Thoracic aorta (tissue), 2 donors: ENCODE measurements at places on chromosomes 4 and X. TPM values are rescaled to one million over a fixed set of nuclear protein-coding genes. Genes with fewer than 3 reads are reported as not detected.

DNA sequence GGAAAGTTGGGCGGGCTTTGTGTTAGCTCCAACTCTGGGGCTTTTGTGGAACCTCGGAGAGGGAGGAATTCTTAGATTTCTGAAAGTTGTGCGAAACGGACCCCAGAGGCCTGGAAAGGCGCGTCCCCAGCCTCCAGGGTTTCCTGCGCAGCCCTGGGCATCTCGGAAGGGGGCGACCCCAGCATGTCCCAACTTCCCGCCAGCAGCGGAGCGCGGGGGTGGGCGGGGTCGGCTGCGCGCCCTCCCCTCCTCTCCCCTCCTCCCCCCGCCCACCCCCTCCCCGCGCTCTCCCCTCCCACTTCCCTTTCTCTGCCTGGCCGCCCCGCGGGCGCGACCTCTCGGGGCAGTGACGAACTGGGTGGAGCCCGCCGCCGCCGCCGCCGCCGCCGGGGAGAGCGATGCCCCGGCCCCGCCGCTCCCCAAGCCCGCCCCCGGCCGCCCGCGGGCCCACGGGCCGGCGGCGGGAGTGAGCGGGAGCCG lies 16.8 kb downstream of the PTTG2 start:
- DNase-seq = peak; percentile 45

DNA sequence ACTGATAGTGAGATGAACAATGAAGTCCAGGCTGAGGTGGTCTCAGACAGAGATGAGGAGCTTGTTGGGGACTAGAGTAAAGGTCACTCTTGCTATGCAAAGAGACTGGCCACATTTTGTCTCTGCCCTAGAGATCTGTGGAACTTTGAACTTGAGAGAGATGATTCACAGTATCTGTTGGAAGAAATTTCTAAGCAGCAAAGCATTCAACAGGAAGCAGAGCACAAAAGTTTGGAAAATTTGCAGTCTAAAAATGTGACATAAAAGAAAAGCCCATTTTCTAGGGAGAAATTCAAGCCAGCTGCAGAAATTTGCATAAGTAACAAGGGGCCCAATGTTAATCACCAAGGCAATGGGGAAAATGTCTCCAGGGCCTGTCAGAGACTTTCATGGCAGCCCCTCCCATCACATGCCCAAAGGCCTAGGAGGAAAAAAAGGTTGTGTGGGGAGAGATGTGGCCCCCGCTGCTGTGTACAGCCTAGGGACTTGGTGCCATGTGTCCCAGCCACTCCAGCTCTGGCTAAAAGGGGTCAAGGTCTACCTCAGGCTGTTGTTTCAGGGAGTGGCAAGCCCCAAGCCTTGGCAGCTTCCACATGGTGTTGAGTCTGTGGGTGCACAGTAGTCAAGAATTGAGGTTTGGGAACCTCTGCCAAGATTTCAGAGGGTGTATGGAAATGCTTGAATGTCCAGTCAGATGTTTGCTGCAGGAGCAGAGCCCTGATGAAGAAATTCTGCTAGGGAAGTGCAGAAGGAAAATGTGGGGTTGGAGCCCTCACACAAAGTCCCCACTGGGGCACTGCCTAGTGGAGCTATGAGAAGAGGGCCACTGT lies 262.8 kb downstream of the DKK2 start:
- no peak for DNase-seq

DNA sequence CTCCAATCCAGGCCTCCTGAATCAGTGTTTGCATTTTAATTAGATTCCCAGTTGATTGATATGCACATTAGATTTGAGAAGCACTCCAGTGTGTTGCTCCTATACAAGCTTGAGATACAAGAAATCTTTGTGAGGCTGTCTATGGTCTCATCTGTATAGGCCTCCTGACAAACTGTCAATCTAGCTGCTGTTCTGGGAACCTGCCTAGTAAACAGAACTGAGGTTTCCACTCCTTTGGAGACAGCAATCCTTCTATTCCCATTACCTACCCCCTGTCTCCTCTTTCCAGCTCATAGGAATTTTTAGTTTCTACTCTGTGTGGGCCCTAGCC lies 306.1 kb upstream of the EMCN start:
- no peak for DNase-seq

DNA sequence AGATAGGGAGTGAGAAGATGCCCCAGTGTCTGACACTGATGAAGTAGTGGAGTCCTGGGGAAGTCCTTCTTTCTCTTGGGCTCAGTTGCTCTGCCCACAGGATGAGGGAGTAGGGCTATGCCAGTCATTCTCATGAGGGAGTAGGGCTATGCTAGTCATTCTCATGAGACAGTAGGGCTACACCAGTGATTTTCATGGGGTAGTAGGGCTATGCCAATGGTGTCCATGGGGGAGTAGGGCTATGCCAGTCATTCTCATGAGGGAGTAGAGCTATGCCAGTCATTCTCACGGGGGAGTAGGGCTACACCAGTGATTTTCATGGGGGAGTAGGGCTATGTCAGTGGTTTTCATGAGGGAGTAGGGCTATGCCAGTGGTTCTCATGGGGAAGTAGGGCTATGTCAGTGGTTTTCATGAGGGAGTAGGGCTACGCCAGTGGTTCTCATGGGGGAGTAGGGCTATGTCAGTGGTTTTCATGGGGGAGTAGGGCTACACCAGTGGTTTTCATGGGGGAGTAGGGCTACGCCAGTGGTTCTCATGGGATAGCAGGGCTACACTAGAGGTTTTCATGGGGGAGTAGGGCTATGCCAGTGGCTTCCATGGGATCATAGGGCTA lies 43.3 kb upstream of the SOD3 start:
- DNase-seq = no peak

GRCh38 chr4:40811956-40812355 lies 62.2 kb downstream of the NSUN7 start:
- no peak for DNase-seq

DNA sequence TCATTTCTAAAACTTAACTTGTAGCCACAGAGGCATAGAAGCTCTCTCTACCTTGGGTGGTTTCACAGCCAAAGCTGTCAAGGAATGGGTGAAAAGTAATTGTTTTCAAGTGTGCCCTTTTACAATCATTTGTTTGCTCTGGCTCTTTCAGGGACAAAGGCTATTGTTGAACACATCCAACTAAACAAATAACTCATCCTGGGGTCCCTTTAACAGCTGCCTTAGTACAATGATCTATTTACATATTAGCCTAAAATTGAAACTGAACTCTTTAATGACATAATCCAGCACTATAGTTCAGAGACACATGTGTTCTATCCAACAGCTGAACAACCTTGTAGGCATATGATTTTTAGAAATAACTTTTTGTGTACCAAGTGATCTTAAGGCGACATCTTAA lies 3.7 kb downstream of the HHIP start:
- DNase-seq = no peak

DNA sequence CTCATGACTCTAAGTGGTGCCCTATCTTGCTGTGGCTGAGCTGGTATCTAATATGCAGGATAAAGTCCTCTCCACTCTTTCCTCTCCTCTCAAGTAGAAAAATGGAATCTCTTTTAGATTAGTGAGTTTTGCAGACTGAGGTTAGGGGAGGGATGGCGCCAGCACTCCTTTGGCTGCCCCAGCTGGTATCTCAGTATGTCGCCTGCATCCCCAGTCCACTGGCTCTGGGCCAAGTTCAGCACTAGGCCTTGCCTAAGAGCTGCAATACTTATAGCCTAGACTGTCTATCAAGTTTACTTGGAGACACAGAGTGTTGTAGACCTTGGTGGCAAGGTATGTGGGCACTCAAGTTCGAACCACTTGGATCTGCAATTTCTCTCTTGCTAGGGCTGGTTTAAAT lies 351.3 kb downstream of the NAP1L3 start:
- no peak for DNase-seq

DNA sequence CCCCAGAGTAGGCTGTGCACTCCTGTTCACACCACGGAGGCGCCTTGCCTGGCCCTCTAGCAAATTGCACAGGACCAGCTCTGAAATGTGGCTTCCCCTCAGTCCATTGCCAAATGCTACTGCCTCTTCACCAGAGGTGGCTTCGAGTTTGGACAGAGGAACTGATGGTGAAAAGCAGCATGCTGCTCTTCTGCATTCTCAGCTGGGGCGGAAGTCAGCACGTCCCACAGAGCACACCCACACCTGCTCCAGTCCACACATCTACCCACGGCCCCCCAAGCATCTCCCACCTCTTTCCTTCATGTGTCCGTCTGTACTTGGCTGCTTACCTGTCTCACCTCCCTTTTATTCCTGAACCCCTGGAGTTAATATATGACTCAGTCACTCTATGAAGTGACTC lies 43.5 kb downstream of the LRP2BP start:
- no peak for DNase-seq

DNA sequence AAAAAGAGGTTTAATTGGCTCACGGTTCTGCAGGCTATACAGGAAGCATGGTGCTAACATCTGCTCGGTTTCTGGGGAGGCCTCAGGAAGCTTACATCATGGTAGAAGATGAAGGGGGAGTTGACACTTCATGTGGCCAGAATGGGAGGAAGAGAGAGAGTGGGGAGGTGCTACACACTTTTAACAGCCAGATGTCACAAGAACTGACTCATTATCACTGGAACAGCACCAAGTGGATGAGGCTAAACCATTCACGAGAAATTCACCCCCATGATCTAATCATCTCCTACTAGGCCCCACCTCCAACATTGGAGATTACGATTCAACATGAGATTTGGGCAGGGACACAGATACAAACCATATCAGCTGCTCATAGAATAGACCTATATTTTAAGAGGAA lies 255.8 kb downstream of the OPHN1 start:
- DNase-seq = no peak

DNA sequence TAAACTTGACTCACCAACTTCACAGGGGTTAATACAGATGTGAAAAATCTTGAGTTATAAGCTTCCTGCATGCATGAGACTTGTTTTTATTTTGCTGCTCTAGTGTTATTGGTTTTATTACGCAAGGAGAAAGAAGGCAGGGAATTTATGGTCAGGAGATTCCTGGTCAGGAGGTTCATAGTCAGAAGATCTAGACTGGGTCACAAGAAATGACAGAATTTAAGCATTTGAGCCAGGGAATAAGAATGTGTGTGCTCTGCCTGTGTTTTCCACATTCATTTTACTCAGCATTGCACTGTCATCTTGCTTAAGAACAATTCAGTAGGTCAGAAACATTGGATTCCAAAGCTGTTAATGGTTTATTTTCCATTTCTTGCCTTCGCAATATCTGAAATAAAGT lies 2522.1 kb downstream of the ARAP2 start:
- DNase-seq = no peak

DNA sequence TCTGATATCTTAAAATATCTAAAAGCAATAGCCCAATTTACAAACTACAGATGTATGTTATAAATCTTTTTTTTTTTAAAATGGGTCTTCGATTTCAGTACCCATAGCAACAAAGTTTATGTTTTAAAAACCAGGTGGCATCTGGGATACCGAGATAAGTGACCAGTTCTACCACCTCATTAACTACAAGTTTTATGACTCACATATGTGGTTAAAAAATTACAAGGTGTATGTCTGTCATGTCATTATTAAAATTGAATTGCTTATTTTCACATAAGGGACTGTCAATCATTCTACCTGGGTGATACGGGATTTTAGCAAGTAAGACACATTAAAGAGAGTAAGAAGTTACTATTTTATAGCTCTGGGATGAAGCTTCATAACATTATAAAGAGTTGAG lies 192.0 kb upstream of the ETNPPL start:
- DNase-seq = no peak

DNA sequence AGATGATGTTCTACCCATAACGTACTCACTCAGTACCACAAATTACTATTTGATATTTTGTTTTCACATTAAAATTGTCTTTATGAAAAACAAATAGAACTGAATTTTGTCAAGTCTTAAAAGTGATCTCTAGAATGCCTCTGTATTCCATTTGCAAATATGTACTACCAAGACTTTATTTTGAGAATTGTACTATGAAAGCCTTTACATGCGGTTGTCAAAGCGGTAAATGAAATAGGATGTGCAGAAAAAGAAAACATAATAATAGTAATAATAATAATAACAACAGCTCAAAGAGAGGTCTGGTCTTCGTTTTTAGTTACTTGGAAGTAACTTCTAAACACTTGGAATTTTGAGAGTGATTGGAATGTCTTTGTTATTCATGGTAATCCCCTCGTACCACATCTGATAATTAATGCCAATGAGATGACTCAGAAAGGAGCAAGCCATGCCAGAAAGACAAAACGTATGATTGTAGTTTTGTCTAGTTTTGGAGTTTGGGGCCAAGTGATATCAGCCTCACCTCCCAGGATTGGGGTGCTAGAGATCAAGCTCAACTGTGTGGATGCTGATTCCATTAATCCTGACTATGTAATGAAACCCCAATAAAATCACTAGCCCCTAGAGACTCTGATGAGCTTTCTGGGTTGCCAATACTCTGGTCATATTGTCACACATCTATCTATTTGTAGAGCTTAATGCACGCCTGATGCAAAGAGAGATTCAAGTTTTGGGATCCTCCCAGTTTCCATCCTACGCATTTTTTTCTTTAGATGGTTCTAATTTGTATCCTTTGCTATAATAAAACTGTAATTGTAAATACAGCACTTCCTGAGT lies 20.2 kb upstream of the CTSO start:
- no peak for DNase-seq

- no peak for DNase-seq
Observed at GRCh38 chr4:123579961-123580360, 183.4 kb downstream of the SPRY1 start.

DNA sequence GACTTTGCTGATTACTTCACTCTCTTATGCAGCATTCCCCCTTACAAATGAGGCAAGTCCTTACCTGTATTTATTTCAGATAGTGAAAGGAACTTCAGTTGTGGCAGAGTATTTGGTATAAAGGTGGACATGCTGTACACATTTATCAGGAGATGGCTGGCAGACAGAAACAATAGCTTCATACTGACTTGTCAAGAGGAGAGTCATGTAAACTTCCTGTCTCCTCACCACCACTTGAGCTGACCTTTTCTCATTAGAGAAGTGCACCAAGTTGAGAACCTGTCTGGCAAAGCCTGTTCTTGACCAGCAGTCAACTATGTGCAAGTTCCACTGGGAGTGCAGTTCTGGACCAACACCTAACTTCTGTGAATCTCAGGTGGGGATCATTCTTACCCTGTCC lies 80.8 kb downstream of the LARP1B start:
- DNase-seq = no peak

- DNase-seq = no peak
Observed at GRCh38 chr4:32147446-32148085, 1427.4 kb downstream of the PCDH7 start.

Gene TRIM60
- not detected for total RNA-seq

Gene SPINK2
- total RNA-seq = not detected

Gene AMBN
- not detected for total RNA-seq

Gene TRAM1L1
- total RNA-seq = 0.78 TPM

Gene ETDB
- not detected for total RNA-seq

Gene NWD2
- not detected for total RNA-seq

Gene TIMP1
- 635 TPM for total RNA-seq

Gene VEGFC
- 5.1 TPM for total RNA-seq

Gene ZAR1
- 0.68 TPM for total RNA-seq
